ENCODE measurements at places on chromosomes 5 and 9. TPM values are rescaled to one million over a fixed set of nuclear protein-coding genes. Genes with fewer than 3 reads are reported as not detected.

Gene C9
- total RNA-seq = 1.1 TPM

Gene JAKMIP2
- total RNA-seq = 10.8 TPM

Gene FREM1
- 0.11 TPM for total RNA-seq

Gene GRM6
- total RNA-seq = not detected

Gene CCNI2
- total RNA-seq = not detected

Gene FCN2
- total RNA-seq = not detected

Gene FOXD4L5
- not detected for total RNA-seq

Gene TLX3
- not detected for total RNA-seq

Gene LHX2
- not detected for total RNA-seq

Gene OR1J2
- not detected for total RNA-seq

Gene LHX6
- total RNA-seq = under 0.01 TPM

Gene ESM1
- total RNA-seq = 212 TPM

Gene NSUN2
- 55.5 TPM for total RNA-seq

Gene PCDHGC4
- total RNA-seq = 2.4 TPM

Gene GALNT12
- total RNA-seq = 69.5 TPM

Gene VLDLR
- 27.1 TPM for total RNA-seq

Gene WDR31
- total RNA-seq = 1.3 TPM

Gene GFI1B
- total RNA-seq = not detected

Gene HARS2
- total RNA-seq = 38.0 TPM

Gene ASPN
- 1.00 TPM for total RNA-seq

Gene DMGDH
- 3.6 TPM for total RNA-seq

Gene NR6A1
- 1.3 TPM for total RNA-seq

Gene PCDHB7
- 0.11 TPM for total RNA-seq

Gene ZDHHC11
- total RNA-seq = 0.44 TPM

Gene CLTA
- 289 TPM for total RNA-seq

Gene PCDHA4
- 0.11 TPM for total RNA-seq

Gene SAXO1
- not detected for total RNA-seq

Gene SV2C
- total RNA-seq = not detected

Gene ELOVL7
- total RNA-seq = under 0.01 TPM

Gene SNCAIP
- 69.9 TPM for total RNA-seq

Gene MEIKIN
- total RNA-seq = not detected

Gene HSPB3
- total RNA-seq = 1.8 TPM

Gene PCDHGA3
- 0.22 TPM for total RNA-seq

Gene MAMDC2
- total RNA-seq = 2.4 TPM

Gene SPATA31A1
- not detected for total RNA-seq

Gene SETX
- total RNA-seq = 78.5 TPM

Gene CCNJL
- total RNA-seq = 0.12 TPM

Gene CXCL14
- 0.22 TPM for total RNA-seq

Gene PPP6C
- total RNA-seq = 8.3 TPM

Gene KIF12
- total RNA-seq = not detected

Gene FAXDC2
- total RNA-seq = 4.5 TPM

Gene UGCG
- total RNA-seq = 68.5 TPM

Gene POLK
- total RNA-seq = 57.0 TPM

Gene NUTM2G
- total RNA-seq = not detected

Gene TXNDC8
- not detected for total RNA-seq

Gene PCSK5
- 6.4 TPM for total RNA-seq

Gene GPR151
- not detected for total RNA-seq

Gene EPB41L4B
- total RNA-seq = 0.12 TPM

Gene PIP5K1B
- total RNA-seq = under 0.01 TPM

Gene SUSD3
- total RNA-seq = 14.2 TPM

Gene S1PR3
- 14.5 TPM for total RNA-seq

Gene IL13
- total RNA-seq = not detected

Gene PPP2R2B
- total RNA-seq = 1.3 TPM

Gene GARIN3
- not detected for total RNA-seq

Gene FPGS
- 69.2 TPM for total RNA-seq
